Fibroblast of mammary gland (primary cell): ENCODE measurements at places on chromosomes 6 and 20.

- DNase-seq: no peak
Observed at GRCh38 chr6:42250274-42250931, 32.7 kb upstream of the MRPS10 start.

- DNase-seq: no peak
Observed at GRCh38 chr6:110412360-110412759, 3.0 kb downstream of the DDO start.

DNA sequence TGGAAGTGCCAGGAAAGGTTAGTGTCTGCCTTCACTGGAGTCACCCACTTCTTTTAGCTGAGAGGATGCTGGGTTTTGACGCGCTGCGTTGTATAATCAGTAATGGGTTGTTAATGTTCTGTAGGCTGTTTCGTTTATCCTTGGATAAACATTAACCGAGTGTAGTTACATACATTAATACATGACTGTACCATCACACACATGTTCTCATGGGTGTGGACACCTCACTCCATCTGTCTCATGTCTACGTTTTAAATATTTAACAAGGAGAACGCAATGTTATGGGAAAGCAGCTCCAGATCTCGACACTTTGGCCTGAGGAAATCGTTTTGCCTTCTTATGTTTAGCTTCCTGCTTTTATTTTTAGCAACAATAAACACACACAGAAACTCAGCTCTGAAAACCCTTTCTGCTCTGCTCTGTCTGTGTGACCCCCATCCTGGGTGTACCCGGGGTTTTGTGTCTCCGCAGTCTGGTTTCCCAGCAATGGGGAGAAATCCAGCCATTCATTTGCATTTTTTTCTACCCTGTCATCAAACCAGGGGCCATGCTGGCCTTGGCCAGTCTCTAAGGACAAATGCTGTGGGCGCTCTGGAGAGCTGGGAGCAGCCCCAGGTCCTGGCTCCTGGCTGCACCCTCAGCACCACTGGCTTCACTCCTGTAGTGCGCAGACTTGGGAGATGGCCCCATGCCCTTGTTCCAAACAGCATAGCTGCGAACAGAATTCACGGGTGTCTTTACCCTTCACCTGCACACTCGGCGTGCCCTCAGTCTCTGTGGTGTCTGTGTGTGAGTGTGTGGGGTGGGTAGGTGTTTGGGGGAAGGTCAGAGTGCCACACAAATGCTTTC is 110.8 kb downstream of the ERMARD start:
- no peak for DNase-seq

DNA sequence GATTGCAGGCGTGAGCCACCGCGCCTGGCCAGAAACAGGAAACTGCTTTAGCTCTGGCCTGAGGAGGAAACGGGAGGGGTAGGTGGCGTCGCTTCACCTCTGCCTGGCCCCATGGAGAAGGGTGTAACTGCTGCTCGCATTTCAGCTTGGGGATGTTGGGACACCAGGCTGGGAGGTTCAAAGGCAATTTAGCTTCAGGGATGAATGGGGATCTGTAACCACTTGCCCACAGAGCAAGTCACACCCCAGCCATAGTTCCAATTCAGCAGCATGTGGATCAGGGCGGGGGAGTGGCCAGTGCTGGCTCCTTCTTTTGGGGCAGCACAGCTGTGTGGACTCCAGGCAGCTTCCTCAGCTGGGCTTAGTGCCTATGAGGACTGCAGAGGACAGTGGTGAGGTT is 34.8 kb upstream of the NUP153 start:
- no peak for DNase-seq

DNA sequence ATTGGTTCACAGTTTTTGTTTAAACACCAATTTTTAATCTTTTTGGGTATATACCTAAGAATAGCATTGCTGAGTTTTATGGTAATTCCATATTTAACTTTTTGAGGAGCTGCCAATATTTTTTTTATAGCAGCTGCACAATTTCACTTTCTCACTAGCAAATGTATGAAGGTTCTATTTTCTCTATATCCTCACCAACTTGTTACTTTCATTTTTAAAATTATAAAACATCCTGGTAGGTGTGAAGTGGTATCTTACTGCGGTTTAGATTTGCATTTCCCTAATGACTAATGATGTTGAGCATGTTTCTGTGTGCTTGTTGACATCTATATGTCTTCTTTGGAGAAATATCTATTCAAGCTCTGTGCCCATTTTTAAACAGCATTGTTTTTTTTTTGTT is 452.1 kb downstream of the GRIK2 start:
- DNase-seq: no peak

GRCh38 chr20:37944456-37944981 is 41.6 kb downstream of the VSTM2L start:
- DNase-seq: no peak

DNA sequence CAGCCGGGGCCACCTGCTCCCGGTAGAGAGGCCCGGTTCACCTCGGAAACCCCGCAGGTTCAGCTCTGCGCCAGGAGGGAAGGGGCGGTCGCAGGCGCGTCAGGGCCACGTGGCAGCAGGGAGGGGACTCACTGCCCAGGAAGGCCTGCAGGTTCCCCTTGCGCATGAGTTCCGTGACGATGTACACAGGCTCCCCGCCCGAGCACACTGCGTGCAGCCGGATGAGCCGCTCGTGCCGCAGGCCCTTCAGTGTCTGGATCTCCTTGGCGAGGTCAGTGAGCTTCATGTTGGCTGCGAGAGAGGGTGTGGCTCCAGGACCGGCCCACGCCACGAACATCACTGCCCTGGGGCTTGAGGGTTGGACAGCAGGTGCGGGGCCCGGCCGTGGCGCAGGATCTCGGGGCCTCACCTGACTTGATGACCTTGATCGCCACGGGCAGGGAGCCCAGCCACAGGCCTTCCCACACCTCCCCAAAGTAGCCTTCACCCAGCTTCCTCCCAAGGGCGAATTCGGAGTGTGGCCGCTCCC is 4.9 kb upstream of the PTK6 start:
- DNase-seq: no peak

GRCh38 chr6:1200081-1200408 is 111.9 kb upstream of the FOXQ1 start:
- no peak for DNase-seq

DNA sequence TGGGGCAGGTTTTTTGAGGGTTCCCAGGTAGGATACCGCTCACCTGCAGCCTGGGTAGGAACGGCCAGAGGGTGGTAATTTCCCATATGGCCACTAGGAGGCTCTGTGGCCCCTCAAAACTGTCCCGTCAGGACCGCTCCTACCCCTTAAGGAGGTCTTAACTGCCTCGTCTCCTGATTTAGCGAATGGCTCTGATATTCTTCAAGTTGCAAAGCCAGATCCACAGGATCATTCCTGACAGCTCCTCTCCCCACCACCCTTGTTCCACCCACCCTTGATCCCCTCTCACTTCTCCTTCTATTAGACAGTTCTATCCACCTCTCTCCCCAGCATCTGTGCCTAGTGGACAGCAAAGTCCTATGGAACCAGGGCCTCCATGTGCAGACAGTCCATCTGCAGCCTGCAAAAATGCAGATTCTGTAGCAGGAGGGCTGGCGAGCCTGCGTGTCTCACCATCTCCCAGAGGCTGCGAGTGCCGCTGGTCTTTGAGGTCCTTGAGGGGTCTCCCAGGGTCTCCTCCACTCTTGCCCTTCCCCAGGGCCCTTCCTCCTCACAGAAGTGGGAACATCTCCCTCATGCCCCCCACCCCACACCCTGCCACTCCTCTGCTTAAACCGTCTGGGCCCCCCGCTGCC is 34.3 kb upstream of the ZBP1 start:
- DNase-seq: peak; percentile 55

- no peak for DNase-seq
Observed at GRCh38 chr20:63747622-63748069, 8.1 kb downstream of the SLC2A4RG start.

DNA sequence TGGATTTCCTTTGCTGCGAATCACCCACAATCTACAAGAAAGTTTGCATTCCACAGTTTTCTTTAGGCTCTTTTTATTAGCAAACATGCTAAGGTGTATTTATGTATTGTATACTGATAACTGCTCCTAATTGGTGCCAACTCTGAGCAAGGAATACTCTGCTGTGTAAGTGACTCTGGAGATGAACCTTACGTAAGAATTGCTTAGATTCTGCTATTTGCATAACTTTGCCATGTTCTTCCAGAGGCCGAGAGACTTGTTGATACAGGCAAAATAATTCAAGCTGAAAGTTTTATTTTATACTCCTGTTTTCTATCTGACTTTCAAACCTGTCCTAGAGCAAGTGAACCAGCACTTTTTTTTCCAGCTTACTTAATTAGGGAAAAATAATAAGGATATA is 461.3 kb downstream of the GJA1 start:
- no peak for DNase-seq

DNA sequence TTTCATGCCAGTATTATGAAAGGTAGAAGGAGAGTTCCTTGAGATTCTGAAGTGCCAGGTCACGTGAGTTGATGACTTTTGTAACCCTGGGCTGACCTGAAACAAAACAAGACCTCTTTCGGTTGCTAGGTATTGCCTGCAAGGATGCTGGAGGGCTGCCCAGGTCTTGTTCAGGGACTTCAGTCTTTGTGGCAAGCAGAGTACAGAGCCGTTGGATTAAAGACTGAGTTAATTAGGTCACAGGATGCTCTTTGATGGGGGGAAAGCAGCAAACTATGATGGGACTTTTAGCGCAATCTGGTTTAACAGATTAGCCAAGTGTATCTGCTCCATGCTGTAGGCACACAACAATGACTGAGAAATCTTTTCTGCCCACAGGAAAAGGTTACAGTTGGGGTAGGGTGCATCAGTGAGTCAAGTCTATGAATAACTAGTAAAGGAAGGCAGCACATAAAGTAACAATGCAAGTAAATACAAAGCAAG is 12.8 kb upstream of the ELOVL5 start:
- peak; percentile 55 for DNase-seq

- no peak for DNase-seq
Observed at GRCh38 chr6:47031656-47032055, 10.5 kb downstream of the ADGRF1 start.

DNA sequence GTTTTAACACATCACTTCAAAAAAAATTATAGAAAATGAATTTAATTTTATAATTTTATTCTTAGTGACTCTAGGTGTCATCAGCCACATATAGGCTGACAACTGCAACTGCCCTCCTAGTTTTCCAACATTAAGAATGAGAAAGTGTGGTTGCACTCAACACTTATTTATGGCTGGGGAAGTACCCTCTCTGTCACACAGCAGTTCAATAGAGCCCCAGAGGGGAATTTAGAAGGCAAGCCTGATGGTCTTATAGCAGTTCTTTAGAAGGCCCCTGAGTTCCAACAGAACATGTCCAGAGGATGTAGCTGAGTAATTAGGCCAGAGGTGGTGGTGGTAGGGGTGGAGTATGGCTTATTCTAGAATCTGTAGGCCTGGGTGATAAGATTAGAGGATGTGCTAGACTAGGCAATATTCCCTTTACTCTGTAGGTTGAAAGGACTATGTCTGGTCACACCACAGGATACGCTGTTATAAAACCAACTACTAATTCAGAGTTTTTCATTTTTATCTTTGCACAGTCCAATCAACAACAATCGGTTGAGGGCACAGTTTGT is 226.5 kb upstream of the CITED2 start:
- DNase-seq: no peak

GRCh38 chr6:5373430-5373829 is 112.1 kb downstream of the FARS2 start:
- no peak for DNase-seq

- DNase-seq: no peak
Observed at GRCh38 chr20:47971058-47971791, 185.9 kb upstream of the SULF2 start.

DNA sequence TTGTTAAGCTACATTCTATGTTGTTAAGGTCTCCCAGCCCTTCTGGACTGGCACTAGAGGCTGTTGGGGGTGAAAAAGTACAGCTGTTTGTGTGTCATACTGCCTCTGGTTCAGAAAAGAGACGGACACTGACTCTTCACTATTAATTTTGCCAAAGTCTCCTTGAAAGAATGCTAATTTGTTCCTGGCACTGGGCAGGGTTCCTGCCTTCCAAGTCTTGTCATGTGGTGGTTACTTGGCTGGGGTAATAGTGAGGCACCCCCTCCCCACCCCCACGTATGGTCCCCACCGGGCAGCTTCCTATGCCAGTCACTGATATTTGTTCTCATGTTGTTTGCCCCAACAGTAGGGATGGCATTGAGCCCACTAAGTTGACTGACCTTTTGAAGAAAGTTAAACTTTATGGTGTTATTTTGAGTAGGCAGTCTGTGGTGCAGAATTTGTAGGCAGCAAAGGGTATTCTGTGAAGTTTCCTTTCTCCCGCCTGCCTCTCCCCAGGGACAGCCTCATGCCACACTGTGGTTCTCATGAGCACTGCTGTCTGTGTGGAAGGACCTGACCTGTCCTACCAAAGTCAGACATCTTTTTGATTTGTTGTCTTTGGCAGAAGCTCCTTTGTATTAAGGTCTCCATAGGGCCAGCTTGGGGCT is 8.7 kb downstream of the CDS2 start:
- DNase-seq: no peak

DNA sequence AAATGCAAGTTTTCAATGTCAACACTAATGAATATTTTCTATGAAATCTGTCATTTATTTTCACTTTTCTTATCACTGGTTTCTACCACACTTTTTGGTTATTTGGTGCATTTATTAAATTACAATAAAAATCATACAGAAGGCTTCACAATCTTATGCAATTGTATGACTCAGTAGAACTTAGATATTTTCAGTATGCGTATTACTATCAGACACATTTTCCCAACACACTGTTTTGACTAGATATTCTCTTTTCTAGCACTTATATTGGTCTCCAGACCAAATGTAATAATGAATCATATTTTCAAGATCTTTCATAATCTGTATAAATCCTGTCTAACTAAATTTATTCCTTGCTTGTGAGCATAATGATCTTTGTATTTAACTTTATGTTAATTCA is 74.1 kb downstream of the FAM83B start:
- DNase-seq: peak; percentile 11

DNA sequence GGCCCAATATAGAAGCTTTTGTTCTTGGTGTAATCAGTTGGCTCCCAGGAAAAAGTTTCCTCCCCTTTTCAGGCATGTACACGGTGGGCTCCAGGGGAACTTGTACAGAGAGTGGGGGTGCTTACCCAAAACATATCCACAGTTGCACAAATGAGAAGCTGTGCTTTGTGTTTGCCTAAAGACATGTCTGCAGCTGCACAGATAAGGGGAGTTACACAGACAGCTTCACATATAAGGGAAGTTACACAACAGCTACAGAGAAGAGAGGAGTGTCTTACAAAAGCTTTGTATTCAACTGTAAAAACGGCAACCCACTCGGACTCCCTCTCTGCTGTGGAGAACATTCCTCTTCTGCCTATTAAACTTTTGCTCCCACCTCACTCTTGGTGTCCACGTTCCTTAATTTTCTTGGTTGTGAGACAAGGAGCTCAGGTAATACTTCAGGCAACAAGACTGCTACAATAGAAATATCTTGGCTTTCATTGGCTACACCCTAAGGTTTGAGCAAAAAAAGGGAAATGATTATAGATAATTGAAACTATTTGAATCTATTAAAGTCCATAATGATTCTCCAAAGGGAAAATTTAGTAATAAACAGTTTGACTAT is 7.4 kb upstream of the PNRC1 start:
- no peak for DNase-seq

GRCh38 chr6:170210651-170211403 is 80.1 kb downstream of the DLL1 start:
- DNase-seq: no peak

DNA sequence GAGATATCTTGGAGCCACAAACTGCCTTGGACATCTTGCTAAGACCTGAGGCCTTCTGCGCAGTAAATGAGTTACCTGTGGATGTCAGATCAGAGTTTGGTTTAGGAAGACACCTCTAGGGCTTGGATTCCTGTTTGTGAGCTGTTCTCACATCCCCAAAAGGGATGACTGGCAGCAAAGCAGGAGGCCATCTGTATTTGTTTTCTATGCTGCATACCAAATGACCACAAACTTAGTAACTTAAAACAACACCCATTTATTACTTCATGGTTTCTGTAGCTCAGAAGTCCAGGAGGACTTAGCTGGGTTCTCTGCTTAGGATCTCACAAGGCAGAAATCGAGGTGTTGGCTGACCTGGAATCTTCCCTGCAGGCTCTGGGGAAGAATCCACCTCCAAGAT is 116.7 kb downstream of the UNC5CL start:
- DNase-seq: peak; percentile 57
